ENCODE measurements at places on chromosomes 12 and 14.

GRCh38 chr12:62676521-62677307, 210.1 kb downstream of the MON2 start:
- DNase-seq: no peak

GRCh38 chr12:39081910-39082309, 176.5 kb upstream of the CPNE8 start:
- DNase-seq: no peak

DNA sequence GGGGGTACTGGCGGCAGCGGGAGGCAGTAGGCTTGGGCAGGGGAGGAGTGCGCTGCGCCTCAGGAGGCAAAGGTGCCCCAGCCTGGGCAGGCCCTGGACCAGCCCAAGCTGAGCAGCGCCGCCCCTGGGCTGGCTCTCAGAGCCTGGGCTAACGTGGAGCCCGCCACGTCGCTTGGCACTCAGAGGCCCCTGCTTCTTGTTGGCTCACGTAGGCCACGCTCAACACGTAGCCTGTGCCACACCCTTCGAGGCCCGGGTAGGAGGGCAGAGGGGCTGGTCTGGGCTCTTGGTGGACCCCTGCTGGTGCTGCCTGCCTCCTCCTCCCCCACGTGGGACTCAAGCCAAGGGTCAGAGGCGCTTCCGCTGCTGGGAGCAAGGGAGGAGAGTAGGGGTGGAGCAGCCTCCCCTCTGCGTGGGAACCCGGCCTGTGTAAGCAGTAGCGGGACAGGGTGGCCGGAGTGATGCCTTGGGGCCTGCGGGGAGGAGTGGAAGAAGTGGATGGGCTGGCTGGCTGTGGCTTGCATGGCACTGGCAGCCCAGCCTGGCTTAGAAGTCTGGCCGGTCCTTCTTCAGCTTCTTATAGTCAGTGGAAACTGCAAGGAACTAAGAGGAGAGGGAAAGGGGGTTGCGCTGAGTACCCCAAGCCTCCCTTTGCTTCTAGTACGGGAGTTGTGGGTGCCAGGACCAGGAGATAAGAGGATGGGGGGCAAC, 5.7 kb downstream of the SHMT2 start:
- DNase-seq: no peak

- DNase-seq: peak; percentile 19
Measured at GRCh38 chr14:46581036-46581671, 70.4 kb downstream of the RPL10L start.

GRCh38 chr14:59852350-59852749, 18.2 kb downstream of the RTN1 start:
- DNase-seq: no peak

GRCh38 chr12:123681605-123682004, 10.7 kb downstream of the TCTN2 start:
- DNase-seq: no peak

- no peak for DNase-seq
Measured at GRCh38 chr12:57902478-57902969, 38.8 kb upstream of the ATP23 start.

DNA sequence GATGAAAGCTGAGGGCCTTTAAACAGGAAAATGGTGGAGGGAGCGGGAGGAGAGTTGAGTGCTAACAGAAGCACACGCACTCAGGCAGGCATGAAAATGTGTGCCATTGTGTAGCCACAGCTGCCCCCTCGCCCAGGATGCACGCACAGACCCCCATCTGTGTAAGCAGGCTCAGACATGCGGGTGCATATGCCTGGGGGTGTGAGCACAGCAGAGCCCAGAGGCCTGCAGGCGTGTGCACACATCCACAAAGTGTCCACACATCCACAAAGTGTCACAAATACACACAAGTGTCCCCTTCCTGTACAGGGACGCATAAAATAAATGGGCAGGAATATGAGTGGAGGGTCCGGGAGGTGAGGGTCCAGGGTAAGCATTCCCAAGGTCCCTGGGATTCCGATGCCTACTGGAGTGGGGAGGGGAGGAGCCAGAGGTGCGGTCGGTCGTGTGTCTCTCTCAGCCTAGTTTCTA, 805 bp upstream of the KRT7 start:
- no peak for DNase-seq

DNA sequence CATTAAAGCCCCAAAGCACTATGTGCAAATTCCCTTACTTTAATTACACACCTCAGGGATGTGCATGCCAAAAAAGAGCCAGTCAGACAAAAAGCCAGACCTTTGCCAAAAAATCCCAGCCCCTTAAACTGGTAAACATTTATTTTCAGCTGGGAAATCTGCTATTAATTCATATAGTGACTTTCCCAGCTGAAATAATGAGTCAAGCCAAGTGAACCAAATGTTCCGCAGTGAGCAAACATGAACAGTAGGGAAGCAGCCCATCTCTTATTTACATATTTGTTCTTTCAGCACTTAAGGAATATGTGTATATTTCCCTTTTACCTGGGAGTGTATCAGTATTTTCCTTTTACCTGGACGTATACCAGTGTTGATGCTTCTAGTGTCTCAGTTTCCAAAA, 44.0 kb upstream of the OTX2 start:
- no peak for DNase-seq

- no peak for DNase-seq
Measured at GRCh38 chr14:65500075-65500474, 87.5 kb downstream of the FUT8 start.

- no peak for DNase-seq
Measured at GRCh38 chr12:4477129-4477528, 31.5 kb upstream of the FGF6 start.

GRCh38 chr12:15575671-15576541, 213.3 kb downstream of the EPS8 start:
- no peak for DNase-seq

GRCh38 chr14:104784846-104785707, 10.5 kb downstream of the AKT1 start:
- DNase-seq: no peak

DNA sequence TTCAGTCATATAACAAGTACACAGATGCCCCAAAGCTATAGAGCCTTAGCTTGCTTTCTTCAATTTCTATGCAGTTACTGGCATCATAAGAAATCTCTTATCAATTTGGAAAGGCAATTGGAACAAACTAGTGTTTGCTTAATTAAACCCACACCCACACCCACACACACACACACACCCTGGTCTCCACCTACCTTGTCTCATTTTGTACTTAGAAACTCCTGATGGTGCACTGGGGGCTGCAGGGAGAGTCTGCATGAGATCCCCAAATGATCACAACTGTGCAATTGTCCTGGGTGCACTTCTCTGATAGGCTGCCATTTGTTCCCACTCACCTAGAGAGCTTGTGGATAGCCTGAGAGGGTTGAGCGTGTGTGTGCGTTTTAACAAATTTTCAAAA, 40.5 kb upstream of the PTCSC3 start:
- DNase-seq: no peak

GRCh38 chr12:92294676-92295440, 149.2 kb upstream of the BTG1 start:
- no peak for DNase-seq

DNA sequence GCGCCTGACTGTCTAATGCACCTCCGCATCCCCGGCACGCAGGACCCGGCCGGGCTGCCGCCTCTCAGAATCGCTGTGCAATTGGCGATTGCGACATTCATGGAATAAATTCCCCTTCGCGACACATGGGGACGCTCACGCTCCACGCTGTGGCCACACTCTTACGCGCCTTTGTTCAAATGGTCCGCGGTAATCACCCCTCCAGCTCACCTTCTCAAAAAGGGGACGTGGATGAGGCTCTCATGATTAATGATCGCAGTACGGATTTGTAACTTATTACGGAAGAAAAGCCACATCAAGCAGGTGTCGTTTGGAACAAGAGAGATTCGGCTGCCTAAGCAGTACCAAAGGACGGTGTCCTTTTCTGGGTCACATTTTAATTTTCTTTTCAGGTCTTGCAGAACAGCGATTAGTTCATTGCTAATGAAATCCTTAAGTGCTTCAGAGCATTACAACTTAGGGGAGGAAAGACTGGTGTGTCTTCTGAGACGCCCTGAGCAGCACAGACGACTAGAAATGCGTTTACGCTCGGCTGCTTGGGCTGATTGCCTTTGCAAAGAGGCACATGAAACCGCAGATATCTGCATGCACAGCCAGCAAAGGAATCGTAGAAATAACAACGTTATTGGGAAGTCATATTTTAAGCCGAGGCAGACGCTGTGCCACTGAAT, 37.3 kb upstream of the ADGRD1 start:
- no peak for DNase-seq

GRCh38 chr14:33834466-33835260, 116.2 kb downstream of the EGLN3 start:
- no peak for DNase-seq

DNA sequence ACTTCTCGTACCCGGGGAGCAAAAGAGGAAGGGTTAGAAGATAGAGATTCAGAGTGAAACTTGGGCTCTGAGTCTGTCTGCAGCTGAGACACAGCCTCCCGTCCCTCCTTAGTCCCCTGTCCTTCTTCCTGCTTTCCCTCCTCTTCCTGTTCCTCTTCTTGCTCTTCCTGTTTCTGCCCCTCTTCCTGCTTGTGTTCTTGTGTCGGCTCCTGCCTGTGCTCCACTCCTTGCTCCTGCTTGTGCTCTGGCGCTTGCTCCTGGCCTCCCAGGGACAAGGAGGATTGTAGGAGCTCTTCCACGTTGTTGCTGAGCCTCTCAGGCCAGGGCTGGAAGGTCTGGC, 3.0 kb downstream of the ACRBP start:
- no peak for DNase-seq

DNA sequence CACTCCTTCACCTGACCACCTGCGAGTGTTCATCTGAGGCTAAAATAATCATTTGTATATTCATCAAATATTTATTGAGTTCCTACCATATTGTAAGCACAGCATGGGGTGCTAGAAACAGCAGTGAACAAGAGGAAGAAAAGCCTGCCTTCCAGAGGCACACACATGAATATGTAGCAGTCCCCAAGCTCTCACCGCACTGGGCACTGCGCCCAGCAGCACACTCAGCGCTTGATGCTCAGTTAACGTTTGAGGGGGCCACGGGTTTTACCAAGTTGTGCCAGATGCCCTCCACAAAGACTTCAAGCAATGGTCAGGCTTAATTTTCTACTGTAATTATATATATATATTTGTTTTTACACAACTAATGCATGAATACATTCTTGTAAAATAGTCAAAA, 52.0 kb downstream of the HELB start:
- no peak for DNase-seq

GRCh38 chr12:138898-139534, 72.4 kb downstream of the IQSEC3 start:
- DNase-seq: no peak

- peak; percentile 26 for DNase-seq
Measured at GRCh38 chr12:14216405-14217294, 148.8 kb upstream of the ATF7IP start.

- DNase-seq: no peak
Measured at GRCh38 chr14:38901791-38902190, 201.2 kb downstream of the SEC23A start.

- peak; percentile 33 for DNase-seq
Measured at GRCh38 chr12:111773801-111774551, 7.2 kb downstream of the ALDH2 start.

DNA sequence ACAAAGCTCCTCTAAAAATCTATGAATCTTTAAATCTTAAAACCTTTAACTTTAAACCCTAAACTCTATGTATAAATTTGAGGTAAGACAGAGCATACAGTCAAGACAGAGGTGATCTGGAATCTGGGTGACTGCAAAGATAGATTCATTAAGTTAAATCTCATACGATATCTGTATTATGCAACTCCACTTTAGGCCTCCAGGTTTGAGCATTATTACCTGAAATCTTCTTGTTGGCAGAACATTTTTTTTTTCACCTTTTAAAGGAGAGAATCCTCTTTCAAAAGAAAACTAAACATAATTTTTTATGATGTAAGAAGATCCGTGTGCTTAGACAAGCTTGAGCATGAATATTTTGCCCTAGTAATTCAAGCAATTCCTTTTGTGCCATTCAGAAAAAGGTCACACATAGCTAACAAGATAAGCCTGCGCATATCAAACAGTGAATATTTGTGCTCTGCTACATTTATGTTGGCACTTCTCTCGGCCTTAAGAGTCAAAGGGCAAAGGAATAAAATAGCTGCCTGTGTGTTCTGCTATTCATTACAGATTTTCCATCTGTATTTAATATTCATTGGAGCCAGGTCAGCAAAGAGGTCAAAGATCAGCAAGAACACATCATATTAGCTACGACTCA, 163.3 kb downstream of the TMTC3 start:
- DNase-seq: no peak

DNA sequence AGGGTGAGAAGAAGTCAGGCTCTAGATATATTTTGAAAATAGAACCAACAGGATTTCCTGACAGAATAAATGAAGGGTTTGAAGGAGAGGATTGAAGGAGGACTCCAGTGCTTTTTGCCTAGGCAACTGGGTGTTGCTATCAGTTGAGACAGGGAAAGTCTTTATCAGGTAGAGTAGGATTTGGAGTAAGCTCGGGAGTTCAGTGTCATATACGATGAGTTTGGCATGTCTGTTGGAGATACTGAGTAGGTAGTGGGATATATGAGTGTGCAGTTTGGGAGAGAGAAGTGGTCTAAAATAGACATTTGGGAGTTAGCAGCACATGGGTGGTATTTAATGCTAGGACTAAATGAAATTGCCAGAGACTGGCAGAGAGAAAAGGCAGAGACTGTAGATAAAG, 141.2 kb downstream of the SAMD4A start:
- DNase-seq: no peak

GRCh38 chr12:23006413-23006812, 381.4 kb downstream of the ETNK1 start:
- no peak for DNase-seq

DNA sequence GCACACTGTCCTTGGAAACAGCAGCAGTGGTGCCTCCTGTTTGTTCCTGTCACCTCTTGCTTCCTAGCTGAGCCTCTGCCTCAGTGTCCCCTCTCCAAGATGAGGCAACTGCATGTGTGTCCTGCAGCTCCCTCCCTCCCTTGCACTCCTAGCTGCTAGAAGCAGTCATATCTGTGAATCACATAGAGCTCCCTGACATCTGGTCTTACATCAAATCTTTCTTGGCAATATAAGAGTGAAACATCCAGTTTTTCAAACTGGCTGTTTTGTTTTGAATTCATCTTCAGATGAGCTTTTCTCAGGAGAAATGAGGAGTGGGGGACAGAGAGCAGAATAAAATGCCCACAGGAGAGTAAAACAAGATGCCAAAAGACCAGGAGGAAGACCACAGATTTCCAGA, 103.7 kb downstream of the VCPKMT start:
- DNase-seq: no peak

DNA sequence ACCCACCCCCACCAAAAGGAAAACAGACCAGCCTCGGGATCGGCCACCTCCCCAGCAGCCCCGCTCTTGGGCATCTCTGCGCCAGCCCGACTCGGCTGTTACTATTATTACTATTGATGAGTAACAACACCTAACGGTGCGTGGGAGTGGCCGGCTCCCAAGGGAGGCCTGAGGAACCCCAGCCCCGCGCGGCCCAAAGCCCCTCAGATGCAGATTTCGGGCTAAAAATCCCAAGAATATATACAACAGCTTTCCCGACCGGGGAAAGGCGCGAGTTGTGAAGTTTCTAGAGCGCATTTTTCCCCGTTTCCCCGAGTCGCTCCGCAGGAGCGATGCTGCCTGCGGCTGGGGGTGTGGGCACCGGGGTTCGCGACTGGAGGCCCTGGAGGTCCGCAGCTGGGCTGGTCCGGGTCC, 565 bp downstream of the NT5DC3 start:
- no peak for DNase-seq

- DNase-seq: no peak
Measured at GRCh38 chr14:104320611-104321086, 182.3 kb downstream of the KIF26A start.

Data from HS-5 (cell line).